ENCODE measurements at places on chromosomes 11 and 22.
A peak's percentile ranks its signal among the peaks of the same experiment; 100 is the strongest.

DNA sequence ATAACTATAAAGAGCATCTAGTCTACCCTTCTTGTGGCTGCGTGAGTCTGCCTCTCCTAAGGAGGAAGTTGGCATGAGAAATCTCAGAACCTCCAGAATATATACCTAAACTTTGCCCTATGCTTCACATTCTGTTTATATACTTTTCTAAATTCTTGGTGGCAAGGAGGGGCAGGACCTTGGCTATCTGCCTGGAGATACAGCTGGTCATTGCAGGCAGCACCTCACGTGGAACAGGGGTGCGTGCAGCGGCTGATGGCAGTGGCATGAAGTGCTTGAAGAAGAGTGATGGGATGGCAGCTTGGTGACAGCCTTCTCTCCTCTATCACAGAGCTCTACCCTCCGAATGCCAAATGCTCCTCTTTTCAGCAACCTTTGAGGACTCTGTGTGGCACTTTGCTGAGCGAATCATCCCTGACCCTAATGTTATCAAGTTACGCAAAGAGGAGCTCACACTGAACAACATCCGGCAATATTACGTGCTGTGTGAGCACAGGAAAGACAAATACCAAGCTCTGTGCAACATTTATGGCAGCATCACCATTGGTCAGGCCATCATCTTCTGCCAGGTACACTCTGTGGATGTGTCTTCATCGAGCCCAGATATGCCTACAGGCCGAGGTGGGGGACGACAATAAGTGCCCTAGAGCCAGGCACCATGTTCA lies 12.5 kb downstream of the DDX25 start:
- DNase-seq, result no peak

DNA sequence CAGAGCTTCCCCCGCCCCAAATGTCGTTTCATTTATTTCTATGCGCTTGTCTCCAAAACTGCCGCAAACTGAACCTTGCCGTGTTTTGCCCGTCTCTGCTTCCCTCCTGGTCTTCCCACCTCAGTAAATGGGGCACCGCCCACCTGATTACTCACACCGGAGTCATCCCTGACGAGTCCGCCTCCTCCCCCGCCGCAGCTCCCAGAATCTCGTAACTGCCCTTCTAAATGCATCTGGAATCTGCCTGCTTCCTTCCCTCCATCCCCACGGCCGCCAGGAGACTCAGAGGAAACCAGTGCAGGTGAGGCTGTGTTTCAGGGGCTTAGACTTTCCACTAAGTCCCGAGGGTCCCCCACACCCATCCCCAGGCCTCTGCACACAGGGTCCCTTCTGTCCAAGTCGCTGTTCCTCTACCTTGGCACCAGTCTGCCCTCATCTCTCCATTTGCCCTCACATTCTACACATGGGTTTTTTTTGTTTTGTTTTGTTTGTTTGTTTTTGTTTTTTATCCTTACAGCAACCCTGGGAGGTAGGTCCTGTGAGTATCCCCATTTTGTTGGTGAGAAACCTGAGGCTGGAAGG lies 62.6 kb upstream of the PHF21B start:
- DNase-seq, result no peak

- DNase-seq, result no peak
Measured at GRCh38 chr11:76600124-76600655, 70.4 kb downstream of the LRRC32 start.

- DNase-seq, result no peak
Measured at GRCh38 chr11:132590986-132591385, 941.3 kb downstream of the OPCML start.

DNA sequence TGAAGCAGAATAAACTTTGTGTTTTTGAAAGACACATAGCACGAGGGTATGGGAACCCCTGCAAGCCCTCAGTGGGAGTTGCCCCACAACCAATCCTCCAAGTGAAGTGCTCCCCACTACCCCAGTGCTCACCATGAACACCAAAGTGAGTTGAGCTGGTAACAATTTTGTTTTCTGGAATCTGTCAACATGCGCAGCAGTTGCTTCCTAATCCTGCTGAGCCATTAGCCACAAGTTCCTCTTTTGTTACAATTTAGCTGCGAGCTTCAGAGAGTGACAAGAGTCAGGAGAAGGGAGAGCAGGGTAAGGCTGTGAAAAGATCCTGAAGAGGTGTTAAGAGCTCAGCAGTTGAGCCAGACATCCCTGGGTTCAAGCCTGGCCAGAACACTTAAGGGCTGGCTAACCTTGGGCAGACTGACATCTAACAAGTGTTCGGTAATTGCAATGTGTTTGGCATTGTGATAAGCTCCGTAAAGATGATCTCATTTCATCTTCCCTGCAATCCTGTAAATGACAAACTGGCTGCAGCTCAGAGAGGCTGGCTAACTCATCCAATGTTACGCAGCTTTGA lies 24.1 kb upstream of the ASPHD2 start:
- no peak for DNase-seq

GRCh38 chr11:129314371-129314770 lies 61.3 kb upstream of the BARX2 start:
- DNase-seq, result no peak

DNA sequence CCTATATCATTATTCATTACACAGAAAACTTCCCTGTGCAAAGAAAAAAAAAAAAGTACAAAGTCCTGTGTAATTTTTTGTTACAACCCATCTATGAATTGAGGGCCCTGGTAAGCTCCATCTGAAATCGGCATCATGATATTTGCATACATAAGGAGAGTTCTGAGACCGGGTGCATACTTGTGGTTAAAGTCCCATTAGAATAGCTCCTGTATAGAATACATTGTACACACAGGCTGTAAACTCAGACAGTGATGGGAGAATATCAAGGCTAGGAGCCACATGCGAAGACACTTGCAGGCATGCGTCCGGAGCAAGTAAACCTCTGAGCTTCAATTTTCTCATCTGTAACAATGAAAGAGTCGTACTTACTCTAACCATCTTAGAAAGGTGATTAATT lies 353.2 kb downstream of the ETS1 start:
- DNase-seq, result no peak

DNA sequence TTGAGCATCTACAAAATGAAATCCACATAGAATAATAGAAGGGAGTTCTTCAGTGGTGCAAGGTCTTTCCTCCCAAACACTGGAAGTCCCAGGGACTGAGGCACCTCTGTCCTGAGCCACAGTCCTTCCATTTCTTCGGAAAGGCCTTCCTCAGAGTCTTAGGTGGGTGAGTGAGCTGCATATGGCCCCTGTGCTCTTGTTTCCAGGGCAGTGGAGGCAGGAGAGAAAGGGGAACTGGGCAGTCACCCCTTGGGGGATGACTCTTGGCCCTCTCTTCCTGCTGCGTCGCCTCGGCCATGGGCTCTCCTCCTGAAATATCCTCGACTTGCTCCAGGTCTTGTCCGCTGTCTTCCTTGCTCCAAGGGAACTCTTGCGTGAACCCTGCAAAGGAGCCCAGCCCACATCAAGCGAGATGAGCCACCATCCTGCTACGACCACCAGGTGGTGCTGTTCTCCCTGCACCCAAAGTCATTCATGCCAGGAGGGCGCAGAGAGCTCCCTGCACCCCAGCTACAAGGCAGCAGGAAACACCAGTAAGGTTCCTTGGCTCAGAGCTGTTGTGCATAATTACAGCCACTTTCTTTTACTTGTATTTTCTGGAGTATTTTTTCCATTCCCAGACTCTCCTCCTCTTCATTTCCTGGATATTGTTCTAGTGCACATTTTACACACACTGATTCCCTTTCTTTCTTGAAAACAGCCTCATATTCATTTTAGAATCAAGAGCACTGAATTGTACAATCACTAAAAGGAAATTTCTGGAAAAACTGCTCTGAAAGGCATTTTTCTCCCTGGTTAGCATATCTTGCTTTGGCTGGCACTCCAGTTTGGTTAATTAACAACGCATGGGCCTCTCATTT lies 397.8 kb downstream of the OPCML start:
- DNase-seq, result peak; percentile 50

GRCh38 chr11:19617696-19618523 lies 94.7 kb upstream of the NAV2 start:
- DNase-seq, result no peak

GRCh38 chr11:4713241-4713640 lies 8.7 kb downstream of the MMP26 start:
- DNase-seq, result no peak

DNA sequence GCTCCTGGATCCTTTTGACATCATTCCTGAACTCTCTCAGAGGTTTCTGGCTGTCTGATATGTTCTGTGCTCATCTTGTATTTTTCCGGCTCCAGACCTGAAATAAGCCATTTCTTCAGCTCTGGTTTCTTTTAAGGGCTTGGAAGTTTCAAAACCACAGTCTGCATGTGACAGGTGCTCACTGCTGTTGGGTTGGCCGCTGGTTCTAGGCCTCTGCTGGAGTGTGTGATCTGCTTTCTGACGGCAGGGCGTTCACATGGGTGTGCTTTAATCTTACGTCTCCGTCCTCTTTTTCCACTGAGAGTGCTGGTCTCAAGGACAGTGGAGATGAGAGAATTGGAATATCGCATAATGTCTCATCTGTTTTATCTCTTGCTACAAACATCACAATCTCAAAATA lies 10.3 kb downstream of the ZBED4 start:
- DNase-seq, result no peak

DNA sequence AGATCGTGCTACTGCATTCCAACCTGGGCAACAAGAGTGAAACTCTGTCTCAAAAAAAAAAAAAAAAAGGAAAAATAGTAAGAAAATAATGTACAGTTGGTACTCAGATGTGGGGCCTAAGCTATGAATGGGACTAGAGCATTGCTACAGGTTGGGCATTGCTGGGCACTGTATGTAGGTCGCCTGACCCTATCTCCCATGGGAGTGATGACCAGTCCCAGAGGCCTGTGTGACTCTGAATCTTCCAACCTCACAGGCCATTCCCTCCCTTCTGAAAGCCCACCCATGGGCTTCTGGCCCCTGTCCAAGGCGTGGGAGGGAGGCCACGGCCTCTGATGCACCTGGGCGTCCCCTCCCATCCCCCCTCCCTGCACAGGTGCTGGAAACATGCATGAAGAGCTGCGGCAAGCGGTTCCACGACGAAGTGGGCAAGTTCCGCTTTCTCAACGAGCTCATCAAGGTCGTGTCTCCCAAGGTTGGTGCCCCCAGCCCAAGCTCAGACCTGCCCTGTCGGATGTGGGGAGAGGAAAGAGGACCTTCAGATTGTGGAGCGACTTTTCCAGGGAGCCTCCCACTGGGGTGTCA lies 9.5 kb downstream of the GGA1 start:
- no peak for DNase-seq

DNA sequence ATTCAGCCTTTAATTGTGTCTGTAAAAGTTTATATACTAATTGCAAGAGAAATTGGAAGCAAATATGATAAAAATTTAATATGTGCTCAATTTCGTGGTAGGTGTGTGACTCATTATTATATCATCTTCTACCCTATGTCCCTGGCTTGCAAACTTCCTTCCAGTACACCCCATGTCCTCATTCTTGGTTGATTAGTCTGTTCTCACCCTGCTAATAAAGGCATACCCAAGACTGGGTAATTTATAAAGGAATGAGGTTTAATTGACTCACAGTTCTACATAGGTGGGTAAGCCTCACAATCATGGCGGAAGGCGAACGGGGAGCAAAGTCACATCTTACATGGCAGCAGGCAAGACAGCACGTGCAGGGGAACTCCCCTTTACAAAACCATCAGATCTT lies 11.9 kb downstream of the MRGPRX3 start:
- no peak for DNase-seq

DNA sequence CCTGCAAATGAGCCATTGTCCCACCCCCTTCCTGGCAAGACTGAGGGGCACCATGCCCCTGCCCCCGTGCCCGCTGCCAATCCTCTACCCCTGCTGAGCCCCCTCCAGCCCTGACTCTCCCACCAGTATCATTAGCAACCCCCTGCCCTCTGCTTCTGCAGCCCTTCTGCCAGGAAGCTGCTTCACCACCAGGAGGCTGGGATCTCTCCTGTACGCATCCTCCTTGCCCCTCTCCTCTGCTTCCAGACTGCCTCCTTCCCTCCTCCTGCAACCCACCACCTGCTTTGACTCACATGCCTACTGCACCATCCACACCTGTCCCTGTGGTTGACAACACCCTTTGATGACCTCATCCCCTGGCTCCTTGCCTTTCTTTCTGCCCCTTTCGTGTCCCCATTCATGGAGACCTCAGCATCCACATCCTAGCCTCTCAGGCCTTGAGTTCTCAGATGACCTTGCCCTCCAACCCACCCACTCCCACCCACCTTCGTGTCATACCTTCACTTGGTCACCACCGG lies 13.4 kb upstream of the PNPLA3 start:
- DNase-seq, result no peak

DNA sequence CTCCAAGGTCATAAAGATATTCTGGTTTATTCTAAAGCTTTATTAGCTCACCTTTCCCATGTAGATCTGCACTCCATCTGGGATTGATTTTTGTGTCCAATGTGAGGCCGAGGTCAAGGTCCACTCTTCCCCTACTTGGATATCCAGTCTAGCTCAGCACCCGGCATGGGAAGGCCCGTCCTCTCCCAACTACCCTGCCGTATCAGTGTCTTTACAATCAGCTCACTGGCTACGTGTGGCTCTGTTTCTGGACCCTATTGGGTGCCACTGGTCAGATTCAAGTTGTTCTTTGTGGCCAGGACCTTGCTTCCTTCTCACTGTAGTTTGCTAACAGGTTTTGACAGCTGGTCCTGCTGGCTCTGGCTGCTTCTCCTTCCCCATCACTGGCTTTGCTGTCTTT lies 30.9 kb downstream of the KCNQ1OT1 start:
- peak; percentile 7 for DNase-seq

DNA sequence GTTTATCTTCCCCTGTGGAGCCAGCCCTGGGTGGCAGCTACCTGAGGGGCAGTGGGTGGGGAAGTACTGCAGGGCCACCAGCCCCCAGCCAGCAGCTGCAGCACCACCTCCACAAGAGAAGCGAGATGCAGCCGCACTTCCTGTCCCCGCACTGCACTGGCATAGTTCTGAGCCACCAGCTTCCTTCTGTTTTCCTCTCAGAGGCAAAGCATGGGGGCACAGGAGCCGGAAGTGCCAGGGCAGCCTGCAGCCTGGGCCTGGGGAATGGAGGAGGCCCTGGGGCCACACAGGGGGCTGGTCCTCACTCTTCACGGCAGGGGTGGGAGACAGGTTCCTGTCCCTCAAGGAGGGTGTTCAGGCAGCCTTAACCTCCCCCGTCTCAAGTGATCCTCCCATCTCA lies 11.9 kb upstream of the SH3BP1 start:
- DNase-seq, result peak; percentile 63
